Mesendoderm (in vitro differentiated cells): ENCODE measurements at places on chromosomes 12 and 14.

GRCh38 chr12:91099341-91099740 is 12.0 kb downstream of the LUM start:
- DNase-seq = no peak

GRCh38 chr12:29041621-29042020 is 107.5 kb upstream of the FAR2 start:
- no peak for DNase-seq

DNA sequence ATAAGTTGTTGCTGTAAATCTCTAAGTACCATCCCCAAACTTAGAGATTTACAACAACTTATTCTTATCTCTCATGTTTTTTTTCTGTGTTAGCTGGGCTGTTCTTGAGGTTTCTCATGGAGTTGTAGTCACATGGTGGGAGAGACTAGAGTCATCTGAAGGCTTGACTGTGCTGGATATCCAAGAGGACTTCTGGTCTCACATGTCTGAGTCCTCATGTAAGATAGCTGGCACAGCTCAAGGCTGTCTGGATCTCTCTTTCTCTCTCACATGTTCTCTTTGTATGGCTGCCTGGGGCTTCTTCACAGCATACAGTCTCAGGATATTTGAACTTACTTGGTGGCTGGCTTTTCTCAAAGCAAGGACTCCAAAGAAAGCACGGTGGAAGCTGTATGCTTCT is 63.8 kb downstream of the DACT1 start:
- no peak for DNase-seq

GRCh38 chr14:81625343-81625742 is 91.7 kb upstream of the SEL1L start:
- DNase-seq = peak; percentile 44

DNA sequence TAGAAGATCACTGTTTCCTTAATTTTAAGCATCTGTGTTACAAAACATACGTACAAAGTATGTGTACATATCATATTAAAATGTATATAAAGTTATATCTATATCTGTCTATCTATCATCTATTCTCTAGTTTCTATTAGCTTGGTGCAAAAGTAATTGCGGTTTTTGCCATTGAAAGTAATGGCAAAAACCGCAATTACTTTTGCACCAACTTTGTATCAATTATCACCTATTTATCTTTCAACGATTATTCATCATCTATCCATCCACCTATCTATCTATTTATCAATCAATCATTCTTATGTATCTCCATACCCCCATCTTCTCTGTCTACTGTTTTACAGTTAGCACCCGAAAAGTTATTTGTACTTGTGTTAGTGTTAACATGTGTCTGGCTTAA is 447.6 kb downstream of the NRXN3 start:
- DNase-seq = no peak

DNA sequence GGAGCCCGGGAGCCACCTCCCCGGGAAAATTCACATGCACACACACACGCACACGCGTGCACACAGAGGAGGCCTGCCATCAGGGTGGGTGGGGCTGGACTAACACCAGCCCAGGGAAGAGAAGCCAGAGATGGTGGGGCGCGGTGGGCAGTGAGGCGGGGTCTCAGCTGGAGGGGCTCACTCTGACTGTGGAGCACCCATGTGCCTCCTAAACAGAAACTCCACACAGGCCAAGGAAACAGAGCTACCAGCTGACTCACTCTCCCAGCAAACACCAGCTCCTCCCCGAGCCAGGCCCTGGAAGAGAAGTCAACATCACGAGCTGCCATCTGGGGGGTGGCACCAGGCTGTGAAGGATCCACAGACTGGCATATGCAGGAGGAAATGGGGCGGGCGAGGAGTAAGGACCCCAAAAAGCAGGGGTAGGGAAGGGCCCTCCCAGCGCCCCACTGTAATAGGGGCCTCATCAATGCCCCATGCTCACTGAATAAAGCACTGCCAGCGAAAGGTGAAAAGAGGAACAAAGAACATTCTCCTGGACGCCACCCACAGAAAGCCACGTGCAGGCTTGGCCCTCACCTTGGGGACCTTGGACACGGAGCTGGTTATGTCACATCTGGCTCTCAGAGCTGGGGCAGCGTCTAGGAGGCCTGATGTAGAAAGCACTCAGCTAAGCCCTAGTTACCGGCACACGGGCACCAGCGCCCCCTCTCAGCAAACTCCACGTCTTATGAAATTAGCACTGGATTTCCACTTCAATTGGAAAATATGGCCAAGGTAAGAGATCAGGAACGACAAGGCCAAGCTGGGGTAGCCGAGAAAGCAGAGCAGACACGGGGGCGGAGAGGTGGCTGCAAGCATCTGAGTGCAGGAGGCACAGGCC is 8.4 kb upstream of the INF2 start:
- peak; percentile 59 for DNase-seq

DNA sequence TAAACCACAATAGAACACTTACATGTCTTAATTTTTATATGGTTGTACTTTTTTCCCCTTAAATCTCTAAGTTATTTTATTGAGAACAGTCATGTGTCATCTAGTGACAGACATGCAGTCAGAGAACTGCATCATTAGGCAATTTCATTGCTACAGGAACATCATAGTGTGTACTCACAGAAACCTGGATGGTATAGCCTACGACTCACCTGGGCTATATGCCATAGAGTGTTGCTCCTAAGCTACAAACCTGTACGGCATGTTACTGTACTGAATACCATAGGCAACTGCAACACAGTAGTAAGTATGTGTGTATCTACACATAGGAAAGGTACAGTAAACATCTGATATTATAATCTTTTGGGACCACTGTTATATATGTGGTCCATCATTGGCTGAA is 557.6 kb downstream of the PRKD1 start:
- no peak for DNase-seq

DNA sequence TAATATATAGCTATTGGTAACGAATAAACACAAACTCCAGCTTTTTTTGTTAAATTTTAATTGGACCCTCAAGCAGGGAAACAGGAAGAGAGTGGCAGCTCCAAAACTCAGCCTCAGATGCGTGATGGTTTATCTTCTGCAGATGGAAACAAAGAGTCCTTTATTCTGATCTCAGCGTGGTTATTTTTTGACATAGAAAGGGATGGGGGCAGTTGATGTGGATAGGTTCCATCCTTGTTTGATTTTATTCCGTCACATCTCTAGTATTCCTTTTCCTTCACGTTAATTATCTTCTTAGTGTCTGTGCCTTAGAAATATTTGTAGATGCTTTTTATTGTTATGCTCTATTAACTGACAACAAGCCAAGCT is 447.6 kb upstream of the SEL1L start:
- no peak for DNase-seq

GRCh38 chr12:49866859-49867569 is 24.1 kb upstream of the BCDIN3D start:
- DNase-seq = peak; percentile 81

- DNase-seq = no peak
Measured at GRCh38 chr14:93857081-93857480, 68.8 kb upstream of the PRIMA1 start.

- DNase-seq = no peak
Measured at GRCh38 chr14:80901822-80902221, 39.7 kb downstream of the CEP128 start.

DNA sequence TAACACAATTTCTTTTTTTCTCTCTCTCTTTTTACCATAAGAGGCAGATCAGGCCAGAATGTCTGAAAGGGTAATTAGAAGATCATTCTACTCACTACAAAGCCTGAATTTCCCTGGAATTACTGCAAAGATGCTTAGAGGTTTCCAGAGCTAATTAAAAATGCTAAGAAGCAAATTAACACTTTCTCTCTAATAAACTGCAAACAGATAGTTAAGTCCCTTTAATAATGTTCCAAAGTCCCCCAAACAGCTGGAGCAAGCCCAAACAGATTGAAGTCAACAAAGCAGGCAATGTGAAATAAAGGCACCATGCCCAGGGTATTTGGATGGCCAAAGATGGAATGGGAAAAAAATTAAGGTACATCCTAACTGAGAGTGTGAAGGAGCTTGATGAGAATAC is 208.8 kb upstream of the LRFN5 start:
- no peak for DNase-seq

DNA sequence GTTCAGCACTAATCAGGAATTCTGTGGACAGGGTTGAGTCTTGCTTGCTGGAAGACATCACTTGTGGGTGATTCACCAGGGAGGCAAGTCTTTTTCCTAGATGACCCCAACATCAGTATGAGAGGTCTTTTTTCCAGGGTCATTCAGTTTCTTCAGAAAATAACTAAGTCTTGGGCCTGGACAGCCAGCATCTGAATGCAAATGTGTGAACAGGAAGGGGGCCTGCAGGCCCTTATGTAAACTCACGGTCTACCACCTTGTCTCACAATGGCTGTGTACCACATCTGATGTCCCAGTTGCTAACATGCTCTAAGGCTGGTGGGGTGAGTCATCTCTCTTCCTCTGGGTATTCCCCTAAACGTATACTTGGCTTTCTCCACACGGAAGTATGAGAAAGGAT is 79.2 kb downstream of the HECTD4 start:
- DNase-seq = peak; percentile 82

GRCh38 chr14:81682701-81683100 is 149.0 kb upstream of the SEL1L start:
- no peak for DNase-seq

GRCh38 chr12:123916729-123917128 is 55.9 kb downstream of the CCDC92 start:
- peak; percentile 34 for DNase-seq

- no peak for DNase-seq
Measured at GRCh38 chr12:110647631-110648040, 33.7 kb downstream of the TCTN1 start.

DNA sequence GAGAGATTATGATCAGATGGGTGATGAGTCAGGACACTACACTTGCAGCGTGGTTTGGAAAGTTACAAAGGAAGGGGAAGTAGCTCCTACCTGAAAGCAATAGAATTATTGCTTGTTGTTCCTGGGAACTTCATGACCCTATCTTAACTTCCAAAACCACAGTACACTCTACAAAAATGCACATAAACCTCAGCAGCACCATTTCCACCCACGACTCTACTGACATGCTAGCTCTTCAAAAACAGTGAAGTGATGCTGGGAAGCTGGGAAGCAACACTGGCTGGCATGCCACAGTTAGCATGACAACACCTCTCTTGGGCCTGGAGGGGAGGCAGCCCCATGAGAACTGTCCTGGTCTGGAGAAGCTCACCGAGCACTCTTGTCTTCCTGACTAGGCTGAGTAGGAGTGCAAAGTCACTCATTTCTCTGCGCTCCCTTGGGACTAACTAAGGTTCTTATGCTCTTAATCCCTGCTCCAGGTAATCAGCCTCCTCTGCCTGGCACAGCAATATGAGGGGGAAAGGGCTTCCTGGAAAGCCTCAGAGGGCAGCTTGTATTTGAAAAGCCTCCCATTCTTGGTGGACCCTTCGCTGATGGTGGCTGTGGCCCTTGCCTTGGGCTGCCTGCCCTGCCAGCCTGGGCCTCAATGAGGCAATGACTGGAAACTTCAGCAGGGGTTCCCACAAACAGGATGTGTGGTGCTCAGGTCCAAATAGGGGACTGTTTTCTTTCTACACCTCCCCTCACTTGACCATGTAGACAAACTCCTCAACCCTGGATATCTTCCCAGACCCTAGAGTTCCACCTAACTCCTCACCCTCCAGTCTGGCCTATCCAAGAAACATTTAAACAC is 1.2 kb downstream of the KRT3 start:
- no peak for DNase-seq

DNA sequence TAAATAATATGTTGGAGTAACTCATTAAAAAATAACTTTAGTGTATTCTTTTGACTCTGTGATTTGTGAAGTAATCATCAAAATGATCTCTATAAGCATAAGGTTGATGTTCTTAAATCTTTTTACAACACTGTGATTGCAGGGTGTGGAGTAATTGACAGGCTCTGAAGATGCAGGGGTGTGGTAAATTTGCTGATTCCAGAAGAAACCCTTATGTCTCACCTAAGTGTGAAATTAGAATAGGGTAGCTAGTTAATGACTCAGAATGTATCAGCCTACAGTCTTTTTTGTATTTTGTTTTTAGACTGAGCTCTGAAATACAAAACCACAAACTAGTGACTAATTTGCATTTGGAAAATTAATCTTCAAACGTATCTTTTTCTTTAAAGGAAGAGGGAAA is 5.9 kb downstream of the PRPF39 start:
- peak; percentile 8 for DNase-seq

DNA sequence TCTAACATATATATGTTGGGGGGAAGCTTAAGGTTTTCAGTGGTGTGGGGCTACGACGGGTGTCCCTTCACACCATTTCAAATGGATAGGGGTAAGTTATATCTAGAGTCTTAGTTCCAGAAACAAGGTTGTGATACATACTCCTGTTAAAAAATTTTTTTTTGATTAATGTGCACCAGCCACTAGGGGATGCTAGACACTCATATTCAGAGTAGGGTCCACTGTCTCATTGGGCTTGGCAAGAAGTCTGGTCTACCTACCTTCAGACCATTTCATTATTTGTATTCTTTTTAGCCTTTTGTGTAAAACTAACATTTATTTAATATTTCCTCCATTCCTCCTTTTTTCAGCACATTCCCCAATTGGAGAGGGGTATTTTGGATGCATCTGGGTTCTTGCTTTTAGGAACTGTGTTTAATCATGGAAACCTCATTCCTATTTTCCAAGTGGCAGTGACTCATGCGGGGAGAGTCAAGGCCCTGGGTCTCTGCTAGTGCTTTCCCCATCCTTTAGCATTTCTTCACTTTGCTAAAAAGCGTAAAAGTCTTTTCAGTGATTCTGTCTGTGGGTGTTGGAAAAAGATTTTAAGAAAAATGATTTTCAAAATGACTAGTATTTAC is 33.4 kb downstream of the ANO4 start:
- peak; percentile 55 for DNase-seq

GRCh38 chr12:123850246-123851134 is 88.4 kb downstream of the DNAH10 start:
- no peak for DNase-seq

DNA sequence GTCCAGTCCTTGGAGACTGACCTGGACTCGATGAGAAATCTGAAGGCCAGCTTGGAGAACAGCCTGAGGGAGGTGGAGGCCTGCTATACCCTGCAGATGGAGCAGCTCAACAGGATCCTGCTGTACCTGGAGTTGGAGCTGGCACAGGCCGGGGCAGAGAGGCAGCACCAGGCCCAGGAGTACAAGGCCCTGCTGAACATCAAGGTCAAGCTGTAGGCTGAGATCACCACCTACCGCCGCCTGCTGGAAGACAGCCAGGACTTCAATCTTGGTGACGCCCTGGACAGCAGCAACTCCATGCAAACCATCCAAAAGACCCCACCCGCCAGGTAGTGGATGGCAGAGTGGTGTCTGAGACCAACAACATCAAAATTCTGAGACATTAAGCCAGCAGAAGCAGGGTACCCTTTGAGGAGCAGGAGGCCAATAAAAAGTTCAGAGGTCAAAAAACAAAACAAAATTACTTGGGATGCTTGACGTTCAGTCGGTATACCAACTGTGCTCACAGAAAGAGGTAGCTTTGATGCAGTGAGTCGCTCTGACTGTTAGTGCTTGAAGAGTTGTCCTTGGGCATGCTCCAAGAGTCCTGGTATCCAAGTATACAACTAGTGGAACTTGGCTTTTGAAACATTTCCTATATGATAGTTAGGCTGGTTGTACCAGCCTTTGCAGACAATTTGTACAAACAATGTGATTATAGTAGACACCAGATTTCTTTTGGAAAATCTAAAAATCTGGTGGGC is 4.8 kb downstream of the MED6 start:
- DNase-seq = peak; percentile 29

- no peak for DNase-seq
Measured at GRCh38 chr12:29402437-29402836, 21.5 kb upstream of the ERGIC2 start.

- no peak for DNase-seq
Measured at GRCh38 chr12:108613548-108613947, 15.7 kb upstream of the TMEM119 start.
